SJSA1 (cell line): ENCODE measurements at places on chromosomes 16 and 17. TPM values are rescaled to one million over a fixed set of nuclear protein-coding genes. Genes with fewer than 3 reads are reported as not detected.

The CEP112 gene
- 9.6 and 34.8 TPM in 2 replicates for total RNA-seq

The CFAP119 gene
- 1.1 and 9.5 TPM in 2 replicates for total RNA-seq

DNA sequence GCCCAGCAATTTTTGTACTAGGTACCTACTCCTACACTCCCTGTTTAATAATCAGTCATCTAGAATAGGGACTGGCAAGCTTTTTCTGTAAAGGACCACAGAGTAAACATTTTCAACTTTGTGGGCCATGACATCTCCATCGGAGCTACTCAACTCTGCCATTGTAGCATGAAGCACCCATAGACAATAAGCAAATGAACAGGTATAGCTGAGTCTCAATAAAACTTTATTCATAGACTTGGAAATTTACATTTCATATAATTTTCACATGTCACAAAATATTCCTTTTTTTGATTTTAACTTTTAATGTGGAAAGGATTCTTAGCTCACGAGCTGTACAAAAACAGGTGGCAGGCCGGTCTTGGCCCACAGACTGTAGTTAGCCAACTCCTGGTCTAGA, 345.8 kb downstream of the SOX9 start:
- H3K36me3 ChIP-seq: no peaks in the 10 kb centered on the region
- no peak overlapping the region for H3K4me3 ChIP-seq
- peak overlapping the region; percentile 30 for H3K27ac ChIP-seq
- H3K27me3 ChIP-seq: no peaks in the 10 kb centered on the region
- H3K4me1 ChIP-seq: peaks cover 26% of the 10 kb centered on the region

The BHLHA9 gene
- not detected in 2 replicates for total RNA-seq

The ANKRD13B gene
- 2.9 and 3.4 TPM in 2 replicates for total RNA-seq

DNA sequence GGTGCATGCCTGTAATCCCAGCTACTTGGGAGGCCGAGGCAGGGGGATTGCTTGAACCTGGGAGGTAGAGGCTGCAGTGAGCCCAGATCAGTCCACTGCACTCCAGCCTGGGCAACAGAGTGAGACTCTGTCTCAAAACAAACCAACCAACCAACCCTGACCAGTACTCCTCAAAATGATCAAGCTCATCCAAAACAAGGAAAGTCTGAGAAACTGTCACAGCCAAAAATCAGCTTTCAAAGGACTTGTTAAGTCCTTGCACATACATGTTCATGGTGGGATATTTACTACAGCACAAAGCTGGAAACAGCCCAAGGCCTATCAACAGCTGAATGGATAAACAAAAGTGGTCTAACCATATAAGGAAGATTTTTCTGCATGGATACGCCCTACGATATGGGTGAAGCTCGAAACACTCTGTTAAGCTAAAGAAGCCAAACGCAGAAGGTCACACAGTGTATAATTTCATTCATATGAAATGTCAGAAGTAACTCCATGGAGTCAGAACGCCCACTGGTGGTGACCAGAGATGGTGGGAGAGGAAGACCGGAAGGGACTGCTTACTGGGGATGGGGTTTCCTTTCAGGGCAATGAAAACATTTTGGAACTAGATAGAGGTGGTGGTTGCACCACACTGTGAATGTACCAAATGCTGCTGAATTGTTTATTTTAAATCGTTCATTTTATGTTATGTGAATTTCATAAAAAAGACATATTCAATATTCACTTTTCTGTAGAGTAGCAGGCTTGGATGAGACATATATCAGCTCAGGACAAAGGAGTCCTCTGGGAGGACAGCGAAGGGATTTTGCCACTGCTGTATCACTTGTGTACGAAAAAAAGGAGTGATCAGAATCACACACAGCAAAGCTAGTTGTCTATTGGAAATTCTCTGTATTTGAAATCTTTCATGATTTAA, 17.7 kb downstream of the CCL17 start:
- peak; percentile 70 for DNase-seq
- no peak overlapping the region for H3K27ac ChIP-seq

The CCDC102A gene
- total RNA-seq: 13.4 and 24.5 TPM in 2 replicates

DNA sequence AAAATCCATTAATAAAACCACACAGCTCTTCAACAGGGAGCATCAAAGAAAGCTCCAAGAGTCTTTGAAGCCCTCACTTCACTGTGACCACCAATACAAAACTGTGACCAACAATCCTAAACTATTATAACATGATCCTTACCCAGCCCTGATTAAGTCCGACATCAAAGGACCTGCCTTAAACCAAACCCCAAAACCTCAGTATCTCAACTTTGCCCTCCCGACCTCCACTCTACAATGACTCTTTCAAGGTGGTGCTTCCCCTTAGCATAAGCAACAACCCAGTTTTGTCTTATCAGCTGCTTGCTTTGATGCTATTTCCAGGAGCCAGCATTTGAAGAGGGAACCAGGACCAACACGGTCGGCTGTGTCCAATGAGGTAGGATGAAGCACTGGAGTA, 8.5 kb upstream of the PRSS22 start:
- DNase-seq: no peak
- no peak overlapping the region for H3K27ac ChIP-seq
- H3K27me3 ChIP-seq: no peaks in the 10 kb centered on the region
- H3K4me1 ChIP-seq: peaks cover 4% of the 10 kb centered on the region

DNA sequence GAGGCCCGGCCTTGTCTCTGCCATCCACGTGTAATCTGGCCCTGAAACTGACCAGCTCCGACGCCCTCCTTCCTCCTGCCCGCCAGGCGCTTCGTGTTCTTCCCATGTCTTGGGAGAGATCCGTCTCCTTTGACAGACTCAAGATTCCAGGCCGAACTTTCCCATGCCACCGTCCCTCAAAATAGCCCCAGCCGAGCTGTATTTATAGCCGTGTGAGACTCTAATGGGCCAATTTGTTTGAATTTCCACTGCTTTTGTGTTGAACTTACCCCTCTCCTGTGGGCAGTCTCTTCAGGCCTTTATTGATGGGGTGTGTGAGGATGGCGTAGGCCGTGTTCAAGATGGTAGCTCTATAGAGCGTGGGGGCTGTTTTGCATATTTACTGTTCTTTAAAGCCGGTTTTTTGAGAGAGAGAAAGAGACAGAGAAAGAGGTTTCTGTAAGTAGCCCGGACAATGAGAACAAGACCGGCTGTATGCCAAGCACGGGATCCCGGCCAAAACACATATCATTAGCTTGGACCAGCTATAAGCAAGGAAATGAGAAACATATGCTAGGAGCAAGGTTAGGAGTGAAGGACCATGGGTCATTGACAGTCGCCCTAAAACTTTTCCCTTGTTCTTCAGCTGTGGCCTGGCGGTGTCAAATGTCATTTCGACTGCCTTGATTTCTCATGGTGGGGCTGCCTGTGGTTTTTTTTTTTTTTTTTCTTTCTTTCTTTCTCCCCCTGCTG, 124.5 kb upstream of the ZFHX3 start:
- peaks cover 5% of the 10 kb centered on the region for H3K4me1 ChIP-seq
- H3K27ac ChIP-seq: no peak overlapping the region
- H3K27me3 ChIP-seq: no peaks in the 10 kb centered on the region; the same call in 1 of the 2 replicates
- no peaks in the 10 kb centered on the region for H3K36me3 ChIP-seq
- no peak overlapping the region for H3K4me3 ChIP-seq
- peak; percentile 75 for DNase-seq

The PPY gene
- total RNA-seq: not detected in 2 replicates

The CX3CL1 gene
- total RNA-seq: 0.18 and 0.38 TPM in 2 replicates

The TAC4 gene
- not detected in 2 replicates for total RNA-seq

The ZNF594 gene
- total RNA-seq: 4.5 and 6.9 TPM in 2 replicates

DNA sequence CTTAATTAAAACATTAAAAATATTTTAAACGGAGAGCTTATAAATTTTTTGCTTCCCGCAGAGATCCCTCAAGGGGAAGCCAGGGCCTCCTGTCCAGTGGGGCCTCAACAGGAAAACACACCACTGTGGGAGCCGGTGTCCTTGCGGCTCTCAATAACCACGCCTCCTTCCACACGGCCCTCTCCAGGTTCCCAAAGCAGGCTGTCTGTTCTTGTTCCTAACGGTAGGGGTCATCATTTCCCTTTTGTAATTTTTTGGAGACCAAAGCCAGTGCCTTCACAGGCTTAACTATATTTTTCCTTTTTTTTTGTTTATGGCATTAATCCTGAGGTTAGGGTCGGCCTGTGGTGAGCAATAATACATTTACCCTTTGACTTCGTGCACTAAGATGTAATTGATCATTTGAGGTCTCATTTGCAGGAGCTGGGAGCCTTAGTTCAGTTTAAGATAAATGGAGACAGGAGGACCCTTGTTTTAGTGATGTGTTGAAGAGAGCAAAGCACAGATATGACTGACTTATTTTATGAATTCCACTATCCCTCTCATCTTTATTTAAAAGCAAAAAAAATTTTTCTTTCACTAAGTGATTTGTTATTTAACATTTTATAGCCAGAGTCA, 77.5 kb upstream of the N4BP1 start:
- H3K27me3 ChIP-seq: 0 out of 2 replicates have a peak, but pooled peaks cover 3% of the 10 kb centered on the region
- H3K36me3 ChIP-seq: no peaks in the 10 kb centered on the region
- peak; percentile 62 for DNase-seq
- H3K4me1 ChIP-seq: no peaks in the 10 kb centered on the region
